ENCODE measurements at places on chromosomes 1 and 21. TPM values are rescaled to one million over a fixed set of nuclear protein-coding genes. Genes with fewer than 3 reads are reported as not detected.

The RCAN3 gene
- 13.4 TPM for total RNA-seq

The SERPINC1 gene
- not detected for total RNA-seq

The MX2 gene
- 0.35 TPM for total RNA-seq

The MIB2 gene
- 41.9 TPM for total RNA-seq

The SCAMP3 gene
- 83.8 TPM for total RNA-seq

The CRYZ gene
- 60.2 TPM for total RNA-seq

The RIPK4 gene
- 41.0 TPM for total RNA-seq

The OR4F29 gene
- total RNA-seq: not detected

The MROH9 gene
- total RNA-seq: not detected

Measured in airway epithelial cell (primary cell).